ENCODE measurements at places on chromosomes 1 and 21. TPM values are rescaled to one million over a fixed set of nuclear protein-coding genes. Genes with fewer than 3 reads are reported as not detected.

PAPPA2 gene
- total RNA-seq: not detected

NBPF3 gene
- total RNA-seq: 16.5 TPM

- no peak for DNase-seq
Observed at GRCh38 chr1:231959225-231959884, 332.8 kb downstream of the DISC1 start.

DNA sequence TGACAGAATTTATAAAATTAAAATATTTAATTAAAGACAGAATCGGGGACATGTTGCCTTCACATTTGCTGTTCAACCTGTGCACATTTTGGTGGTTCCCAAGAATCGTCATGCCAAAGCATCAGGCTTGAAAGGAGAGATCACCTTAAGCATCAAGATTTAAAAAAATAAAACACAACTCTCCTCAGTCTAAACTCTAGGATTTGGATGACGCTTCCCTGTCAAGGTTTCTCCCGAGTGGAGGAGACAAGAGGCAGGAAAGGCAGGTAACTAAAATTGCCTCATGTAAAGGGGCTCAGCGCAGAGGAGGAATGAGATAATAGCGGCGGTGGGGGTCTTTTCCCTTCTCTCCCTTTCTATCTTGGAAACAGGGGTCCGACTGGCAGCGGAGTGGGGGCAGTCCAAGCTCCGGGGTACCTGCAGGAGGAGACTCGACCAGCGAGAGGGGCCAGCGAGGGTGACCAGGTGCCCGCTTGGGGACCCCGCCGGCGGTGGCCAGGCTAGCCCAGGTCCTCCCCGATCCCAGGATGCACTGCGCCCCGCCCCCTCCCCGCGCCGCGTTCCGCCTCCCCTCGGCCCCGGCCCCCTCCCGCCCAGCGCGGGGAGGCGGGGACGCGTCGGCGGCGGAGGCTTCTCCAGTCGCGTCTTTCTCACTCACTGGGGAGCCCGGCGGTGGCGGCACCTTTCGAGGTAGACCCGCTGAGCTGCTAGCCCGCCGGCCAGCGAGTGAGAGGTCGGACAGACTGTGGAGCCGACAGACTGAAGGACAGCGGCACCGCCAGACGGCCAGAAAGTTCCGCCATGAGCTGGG is at the start of gene FNBP1L:
FNBP1L (plus strand) TSS at position 638 of the 811 bp plus-strand sequence; CDS start at position 802, 164 bp downstream.
- peak; percentile 64 for DNase-seq

LPAR3 gene
- total RNA-seq: 1.4 TPM

GRCh38 chr1:56315293-56315942 is 263.9 kb downstream of the PLPP3 start:
- no peak for DNase-seq

DNA sequence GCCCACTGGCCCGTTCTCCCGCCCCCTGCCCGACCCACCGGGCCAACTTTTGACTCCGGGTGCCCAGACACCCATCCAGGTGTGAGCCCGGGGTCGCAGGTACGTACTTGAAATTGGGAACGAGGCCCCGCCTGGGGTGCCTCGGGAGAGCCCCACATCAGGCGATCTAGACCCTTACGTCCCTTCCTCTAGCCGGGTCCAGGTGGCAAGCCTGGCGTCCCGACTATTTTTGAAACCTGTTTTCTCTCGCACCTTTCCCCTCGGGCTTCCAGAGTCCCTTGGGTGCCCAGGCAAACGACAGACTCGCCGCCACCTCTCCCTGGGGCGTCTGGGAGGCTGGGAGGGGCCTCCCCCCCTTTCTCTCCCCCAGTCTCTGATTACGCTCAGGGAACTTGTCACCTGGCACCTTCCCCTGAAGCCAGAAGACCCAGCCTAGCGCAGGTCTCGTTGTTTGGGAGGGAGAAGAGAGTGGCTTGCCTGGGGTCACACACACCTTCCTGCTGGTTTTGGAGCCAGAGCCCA is 898 bp downstream of the LDLRAP1 start:
- DNase-seq: no peak

DNA sequence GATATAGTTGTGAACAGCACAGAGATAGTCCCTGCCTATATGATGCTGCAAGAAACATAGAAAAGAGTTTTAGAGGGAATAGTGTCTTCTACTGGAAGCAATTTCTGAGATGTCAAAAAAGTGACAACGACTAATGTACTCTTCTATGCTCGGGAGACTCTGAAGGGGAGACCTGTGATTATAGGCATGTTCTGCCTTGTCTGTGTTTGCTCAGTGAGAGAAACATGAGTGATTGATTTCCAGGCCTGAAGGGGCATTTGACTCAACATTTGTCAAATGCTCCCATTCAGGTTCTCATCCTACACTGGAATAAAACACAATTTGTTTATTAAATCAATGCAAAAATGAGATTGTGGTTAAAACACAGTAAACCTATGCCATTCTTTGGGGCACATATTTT is 131.8 kb downstream of the CTH start:
- DNase-seq: no peak

DNA sequence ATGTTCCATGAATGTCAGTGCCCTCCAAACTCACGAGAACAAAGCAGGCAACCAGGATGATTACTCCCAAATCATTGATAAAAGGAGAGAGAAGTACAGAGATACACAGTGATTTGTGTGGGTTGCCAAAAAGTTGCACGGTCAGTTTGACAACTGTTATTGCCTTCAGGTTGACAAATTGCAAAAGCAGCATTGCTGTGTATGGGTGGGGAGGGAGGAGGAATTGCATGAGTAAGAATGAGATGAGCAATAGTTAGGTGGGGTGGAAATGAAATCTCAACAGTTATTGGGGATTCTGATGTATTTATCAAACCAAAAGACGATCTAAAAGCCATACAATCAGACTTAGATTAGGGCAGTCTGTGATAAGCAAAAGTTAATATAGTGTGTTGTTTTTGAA is 93.7 kb downstream of the NTMT2 start:
- no peak for DNase-seq

- DNase-seq: no peak
Observed at GRCh38 chr1:225911191-225912130, 12.6 kb downstream of the PYCR2 start.

DNA sequence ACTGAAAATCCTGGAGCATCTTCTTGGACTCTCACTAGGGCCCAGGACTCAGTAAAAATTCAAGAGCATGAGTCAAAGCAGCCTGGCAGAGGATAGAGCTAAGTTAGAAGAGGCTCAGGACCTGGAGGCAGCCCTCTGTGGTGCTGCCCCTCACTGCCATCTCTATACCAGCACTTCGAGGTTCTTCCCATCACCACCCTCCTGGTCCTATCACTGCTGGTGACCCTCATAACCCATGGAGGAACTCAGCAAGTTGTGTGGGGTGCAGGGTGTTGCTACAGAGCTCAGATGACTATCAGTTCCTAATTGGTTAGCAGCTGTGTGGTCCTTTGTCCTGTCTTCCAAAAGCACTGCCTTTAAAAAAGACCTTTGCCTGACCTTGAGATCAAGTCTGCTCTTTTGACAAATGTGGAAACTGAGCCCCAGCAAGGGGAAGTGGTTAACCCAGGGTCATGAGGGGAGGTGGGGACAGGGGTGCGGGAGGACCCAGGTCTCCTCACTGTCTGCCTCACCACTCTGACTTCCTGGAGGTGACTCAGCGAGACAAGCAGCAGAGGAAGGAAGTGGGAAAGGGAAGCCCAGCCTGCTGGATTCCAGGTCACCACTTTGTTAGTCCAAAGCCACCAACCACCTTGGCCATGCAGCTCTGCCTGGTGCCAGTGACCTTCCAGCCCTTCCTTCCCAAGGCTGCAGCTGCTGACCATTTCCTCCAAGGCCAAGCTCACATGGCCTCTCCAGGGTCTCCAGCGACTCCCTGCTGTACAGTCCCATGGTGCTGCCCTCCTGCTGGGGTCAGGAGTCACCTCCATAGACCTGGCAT is 199.4 kb upstream of the EDN2 start:
- peak; percentile 84 for DNase-seq

- no peak for DNase-seq
Observed at GRCh38 chr1:181469829-181470228, 13.5 kb upstream of the CACNA1E start.

- DNase-seq: no peak
Observed at GRCh38 chr1:89489047-89489729, 35.4 kb upstream of the LRRC8B start.

DNA sequence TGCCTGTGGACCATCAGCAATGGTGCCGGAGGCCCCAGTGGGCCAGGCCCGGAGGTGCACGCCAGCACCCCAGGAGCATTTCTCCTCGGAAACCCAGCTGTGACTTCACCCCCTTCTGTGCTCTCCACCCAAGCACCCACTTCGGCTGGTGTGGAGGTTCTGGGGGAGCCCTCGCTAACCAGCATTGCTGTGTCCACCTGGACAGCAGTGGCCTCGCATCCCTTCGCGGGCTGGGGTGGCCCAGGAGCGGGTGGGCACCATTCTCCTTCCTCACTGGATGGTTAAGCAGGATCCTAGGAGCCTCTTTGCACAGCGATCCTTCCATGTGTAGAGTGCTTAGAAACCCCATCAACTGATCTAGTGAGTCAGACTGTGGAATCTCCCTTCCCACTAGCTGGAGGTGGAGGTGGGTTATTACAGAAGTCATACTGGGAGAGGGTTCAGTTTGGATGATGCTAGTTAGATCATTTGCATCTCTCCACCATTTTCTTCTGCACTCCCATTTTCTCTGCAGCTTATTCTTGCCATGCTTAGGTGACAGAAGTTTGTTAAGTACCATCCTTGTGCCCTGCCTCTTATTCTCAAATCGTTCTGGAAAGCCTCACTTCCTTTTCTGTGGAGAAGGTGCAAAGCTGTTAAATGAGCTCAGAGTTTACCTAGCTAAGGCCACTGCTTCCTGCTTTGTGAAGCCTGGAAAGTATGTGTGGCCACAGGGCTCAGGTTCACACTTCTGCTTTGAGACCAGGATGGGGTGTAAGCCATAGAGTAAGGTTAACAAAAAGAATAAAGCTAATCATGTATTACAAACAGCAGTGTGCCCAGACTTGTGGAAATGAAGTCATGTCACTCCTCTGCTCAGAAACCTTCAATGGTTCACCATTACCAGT is 32.3 kb downstream of the TBX19 start:
- DNase-seq: no peak

GRCh38 chr1:165842671-165843129 is 15.3 kb downstream of the UCK2 start:
- DNase-seq: no peak

ZFP69 gene
- total RNA-seq: 4.3 TPM

IL10 gene
- total RNA-seq: 0.95 TPM

DNA sequence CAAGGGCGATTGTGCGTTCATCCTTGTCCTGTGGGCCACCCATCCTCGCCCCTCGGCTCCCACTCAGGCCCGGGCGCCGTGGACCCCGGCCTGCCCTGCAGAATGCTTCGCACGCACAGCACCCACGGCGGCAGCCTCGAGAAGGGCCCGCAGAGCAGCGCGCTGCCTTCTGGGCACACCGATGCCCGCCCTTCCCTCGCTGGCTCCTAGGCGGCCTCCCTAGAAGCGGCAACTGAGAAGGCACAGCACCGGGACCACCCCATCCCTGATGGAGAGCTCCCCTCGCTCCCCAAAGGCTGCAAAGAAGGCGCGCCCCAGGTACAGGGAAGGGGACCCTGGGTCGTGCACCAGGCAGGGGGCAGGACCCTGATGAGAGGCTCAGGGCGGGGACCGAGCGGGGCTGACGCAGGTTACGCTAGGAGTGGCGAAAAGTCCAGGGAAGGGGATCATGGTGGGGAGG is 971 bp downstream of the CAPZB start:
- DNase-seq: no peak

DNA sequence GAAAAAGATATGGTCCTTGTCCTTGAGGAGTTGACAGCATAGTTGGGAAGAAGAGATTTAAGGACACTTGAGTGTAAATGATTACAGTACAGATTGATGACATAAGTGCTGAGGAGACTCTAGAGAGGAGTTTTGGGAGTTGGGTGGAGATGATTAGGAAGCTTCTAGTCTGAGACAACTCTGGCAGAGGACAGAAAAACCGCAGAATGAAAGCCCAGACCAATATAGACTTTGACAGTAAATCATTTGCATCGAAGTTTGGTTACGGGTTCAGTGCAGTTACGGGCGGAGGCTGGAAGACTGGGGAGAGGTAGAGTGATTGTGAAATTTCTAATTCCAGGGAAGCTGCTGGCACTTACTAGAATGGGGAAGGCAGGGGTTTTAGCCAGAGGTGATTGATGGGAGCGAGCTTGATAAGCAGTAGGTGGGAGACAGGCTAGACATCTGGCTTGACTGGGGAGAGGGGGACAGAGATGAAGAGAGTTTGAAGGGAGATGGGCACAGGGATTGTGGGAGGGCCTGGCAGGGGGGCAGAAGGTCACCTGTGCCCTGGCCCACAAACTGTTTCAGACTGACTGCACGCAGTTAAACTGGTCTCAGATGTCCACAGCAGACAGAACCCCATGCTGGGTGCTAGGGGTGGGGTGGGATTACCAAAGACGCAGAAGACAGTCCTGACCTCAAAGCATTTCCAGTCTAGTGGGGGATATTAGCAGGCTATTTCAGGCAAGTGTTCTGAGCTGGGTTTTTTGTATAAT is 20.1 kb downstream of the SH2D2A start:
- no peak for DNase-seq

CD1C gene
- total RNA-seq: not detected

DNA sequence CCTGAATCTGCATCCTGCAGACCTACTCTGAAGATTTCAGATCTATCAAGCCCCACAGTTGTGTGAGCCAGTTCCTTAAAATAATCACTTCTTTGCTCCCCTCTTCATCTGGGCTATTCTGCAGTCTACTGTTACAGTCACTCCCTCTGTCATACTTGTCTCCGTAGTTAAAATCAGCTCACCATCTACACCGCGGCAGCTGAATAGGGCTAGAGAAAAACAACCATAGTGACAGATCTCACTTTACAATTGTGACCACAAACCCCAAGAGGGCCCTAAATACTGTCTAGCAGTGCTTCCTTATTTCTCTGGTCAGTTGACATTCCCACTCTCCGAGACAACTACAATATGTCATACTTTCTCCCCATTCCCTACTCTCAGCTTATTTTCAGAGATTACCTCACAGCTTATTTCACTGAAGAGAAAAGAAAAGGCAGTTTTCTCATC is 12.9 kb downstream of the DESI2 start:
- DNase-seq: no peak

DNA sequence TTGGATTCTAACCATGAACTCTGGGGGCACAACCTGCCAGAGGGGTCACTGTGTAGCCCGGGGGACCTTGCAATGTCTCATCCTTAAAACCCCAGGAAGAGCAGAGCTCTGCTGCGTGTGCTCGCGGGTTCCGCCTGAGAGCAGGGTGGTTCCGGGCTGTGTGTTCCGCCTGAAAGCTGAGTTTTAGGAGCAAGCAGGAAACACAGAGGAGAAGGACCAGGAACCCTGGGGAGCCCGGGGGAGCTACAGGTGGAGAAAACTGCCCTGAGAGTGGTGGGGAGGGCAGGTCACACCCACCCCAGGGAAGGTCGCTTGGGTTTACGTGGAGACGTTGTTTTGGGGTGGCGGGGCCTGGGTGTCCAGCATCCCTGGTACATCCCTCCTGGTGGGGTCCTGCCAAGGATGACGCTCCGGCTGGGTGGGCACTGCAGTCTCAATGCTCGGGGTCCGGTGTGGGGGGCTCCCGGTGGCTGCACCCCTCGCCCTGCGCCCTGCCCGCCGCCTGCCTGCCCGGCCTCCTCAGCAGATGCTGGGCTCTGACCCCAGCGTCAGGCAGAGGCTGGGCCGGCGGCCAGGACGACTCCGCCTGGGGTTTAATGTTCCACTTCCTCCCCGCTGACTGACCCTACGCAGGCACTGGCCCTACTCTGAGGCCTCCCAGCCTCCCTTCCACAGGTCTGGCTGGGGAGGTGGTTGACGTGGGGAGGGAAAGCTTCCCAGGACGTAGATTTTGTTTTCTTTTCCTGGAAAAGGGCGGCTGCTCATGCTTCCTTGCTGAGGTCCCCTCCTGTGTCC is 17.3 kb upstream of the C1orf159 start:
- no peak for DNase-seq

- DNase-seq: no peak
Observed at GRCh38 chr1:203680765-203681164, 54.1 kb downstream of the ATP2B4 start.

SNAPIN gene
- 42.5 TPM for total RNA-seq

MAB21L3 gene
- total RNA-seq: not detected
